ENCODE measurements at places on chromosomes 3 and 15.
A peak's percentile ranks its signal among the peaks of the same experiment; 100 is the strongest.

- DNase-seq, result no peak
Measured at GRCh38 chr15:91936927-91937326, 83.4 kb downstream of the SLCO3A1 start.

- DNase-seq, result peak; percentile 77
Measured at GRCh38 chr3:111732252-111732879, 126.7 kb upstream of the PHLDB2 start.

- no peak for DNase-seq
Measured at GRCh38 chr3:12933901-12934300, 92.5 kb upstream of the RPL32 start.

DNA sequence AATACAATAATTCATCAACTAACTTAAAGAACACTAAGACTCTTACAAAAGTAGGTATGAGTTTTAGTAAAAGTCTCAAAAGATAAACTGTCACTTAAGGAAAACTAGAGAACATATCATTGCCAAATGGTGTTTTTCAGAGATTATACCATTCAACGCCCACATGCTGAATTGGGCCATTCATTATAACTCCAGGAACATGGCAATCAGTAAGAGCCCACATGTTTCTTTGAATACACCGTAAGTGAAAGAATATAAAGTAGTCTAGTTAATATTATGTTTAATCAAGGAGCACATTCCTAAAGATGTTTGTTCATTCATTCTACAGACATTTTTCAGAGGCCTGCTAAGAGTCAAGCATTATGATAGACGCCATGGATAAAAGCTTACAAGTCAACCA is 22.9 kb downstream of the B3GNT5 start:
- no peak for DNase-seq

- no peak for DNase-seq
Measured at GRCh38 chr15:92971713-92972112, 71.6 kb downstream of the CHD2 start.

DNA sequence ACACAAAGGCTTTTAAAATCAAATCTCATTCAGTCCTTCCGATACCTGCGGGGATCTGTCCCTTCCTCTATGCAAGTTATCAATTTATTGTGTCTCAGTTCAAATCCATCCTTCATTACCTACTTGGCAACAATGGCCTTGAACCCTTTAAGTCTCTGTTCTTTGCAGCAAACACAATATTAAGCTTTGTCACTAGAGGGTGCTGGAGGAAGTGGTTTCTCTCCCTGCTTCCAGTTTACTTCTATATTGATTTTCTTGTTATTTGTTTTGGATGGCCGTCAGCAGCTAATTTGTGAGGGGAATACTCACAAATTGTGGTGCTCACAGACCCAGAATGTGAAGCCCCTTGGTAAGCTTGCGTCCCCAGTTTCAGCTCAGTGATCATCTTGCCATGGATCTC is 278.3 kb downstream of the FGF12 start:
- no peak for DNase-seq

- no peak for DNase-seq
Measured at GRCh38 chr3:43620831-43621655, 768 bp downstream of the ANO10 start.

GRCh38 chr3:6861625-6862000 is 698 bp downstream of the GRM7 start:
- DNase-seq, result no peak

- DNase-seq, result no peak
Measured at GRCh38 chr3:170002231-170002630, 35.6 kb upstream of the GPR160 start.

- DNase-seq, result no peak
Measured at GRCh38 chr15:56964182-56964581, 45.7 kb downstream of the TCF12 start.

- no peak for DNase-seq
Measured at GRCh38 chr3:172085557-172085895, 46.1 kb downstream of the FNDC3B start.

- no peak for DNase-seq
Measured at GRCh38 chr3:174540116-174540908, 318.8 kb upstream of the NAALADL2 start.

GRCh38 chr15:85489773-85490493 is 109.5 kb downstream of the AKAP13 start:
- peak; percentile 65 for DNase-seq

DNA sequence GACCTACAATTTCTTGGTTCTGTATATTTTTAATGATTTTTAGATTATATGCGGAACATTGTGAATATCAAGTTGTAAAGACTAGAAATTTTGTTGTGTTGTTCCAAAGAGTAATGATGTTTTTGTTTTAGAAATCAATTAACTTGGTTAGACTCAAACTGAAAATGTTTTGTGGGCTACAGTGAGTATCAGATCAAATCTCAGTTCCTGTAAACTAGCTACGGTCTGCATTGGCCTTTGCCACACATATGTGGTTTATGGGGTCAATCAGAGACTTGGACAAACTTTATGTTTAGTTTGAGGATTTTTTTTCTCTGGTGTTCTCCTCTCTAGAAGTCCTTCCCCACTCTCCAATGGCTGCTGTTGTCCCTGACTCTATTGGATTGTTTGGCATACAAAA is 308.0 kb upstream of the THRB start:
- no peak for DNase-seq

- DNase-seq, result no peak
Measured at GRCh38 chr3:56351537-56351936, 116.7 kb downstream of the ERC2 start.

DNA sequence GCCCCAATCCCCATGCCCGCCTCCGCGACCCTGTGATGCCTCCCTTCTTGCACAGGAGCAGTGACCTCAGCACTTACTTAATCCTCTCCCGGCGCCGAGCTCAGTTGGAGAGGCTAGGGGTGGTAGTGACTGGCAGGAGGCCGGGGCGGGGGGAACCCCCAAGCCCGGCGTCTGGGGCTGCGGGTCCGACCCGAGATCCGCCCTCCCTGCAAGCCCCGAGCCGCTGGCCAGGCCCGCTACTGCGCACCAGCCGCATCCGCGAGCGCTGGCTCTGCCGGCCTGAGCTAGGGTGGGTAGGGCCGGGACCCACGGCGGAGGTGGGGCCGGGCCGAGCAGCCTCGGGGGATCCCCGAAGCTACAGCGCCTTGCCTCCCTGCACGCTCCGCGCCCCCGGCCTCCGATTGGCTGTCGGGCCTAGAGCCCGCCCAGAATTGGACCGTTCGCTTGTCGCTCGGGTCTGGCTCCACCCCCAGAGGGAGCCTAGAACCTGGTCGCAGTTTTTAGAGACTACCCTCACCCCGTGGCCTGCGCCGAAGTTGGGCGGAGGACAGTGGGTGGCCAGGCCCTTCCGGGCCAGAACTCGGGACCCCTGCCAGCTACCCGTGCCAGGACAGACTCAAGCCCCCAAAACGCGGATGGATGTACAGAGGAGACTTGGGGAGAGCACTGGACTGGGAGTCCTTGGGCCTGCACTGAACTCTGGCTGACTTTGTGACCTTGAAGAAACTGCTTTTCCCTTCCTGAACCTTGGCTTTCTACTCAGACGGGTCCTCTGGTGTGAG is at the start of gene C3orf18:
TSS of gene C3orf18 (minus strand) at position 362 of the 782 bp plus-strand sequence. CDS start 2,048 bp downstream, outside the sequence.
- DNase-seq, result peak; percentile 4

GRCh38 chr15:94080416-94080815 is 150.9 kb upstream of the MCTP2 start:
- no peak for DNase-seq

GRCh38 chr15:35481992-35482391 is 64.0 kb downstream of the DPH6 start:
- peak; percentile 68 for DNase-seq

DNA sequence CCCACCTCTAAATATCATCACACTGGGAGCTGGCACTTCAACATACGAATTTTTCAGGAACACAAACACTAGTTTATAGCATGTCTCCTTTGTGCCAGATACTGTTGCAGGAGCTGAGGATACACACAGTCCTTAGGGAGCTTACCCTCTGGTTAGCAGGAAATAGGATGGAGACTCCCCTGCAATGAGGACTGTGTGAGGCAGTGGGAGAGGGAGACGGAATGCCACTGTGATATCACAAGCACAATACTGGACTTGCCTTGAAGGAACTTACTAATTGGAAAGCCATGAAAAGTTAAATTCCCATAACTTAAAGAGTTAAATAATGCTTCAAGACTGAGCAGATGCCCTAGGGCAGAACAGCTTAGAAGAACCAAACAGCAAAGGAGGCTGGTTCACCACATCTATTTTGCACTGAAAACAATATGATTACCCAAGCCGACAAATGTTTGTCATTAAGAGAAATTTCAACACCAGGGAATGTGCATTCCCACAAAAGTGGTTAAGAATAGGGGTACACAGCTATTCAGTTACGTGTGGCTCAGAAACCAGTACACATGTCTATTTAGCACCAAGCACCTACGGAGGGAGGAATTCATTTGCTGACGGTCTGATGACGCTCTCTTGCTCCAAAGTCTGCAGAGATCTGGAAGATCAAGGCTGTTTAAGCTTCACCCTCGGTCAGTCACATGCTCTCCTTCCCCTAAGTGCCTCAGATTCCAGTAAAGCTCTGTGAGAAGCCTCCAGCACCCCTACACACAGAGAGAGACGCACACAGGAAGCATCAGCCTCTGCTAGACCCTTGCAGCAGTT is 5.2 kb downstream of the TBC1D2B start:
- DNase-seq, result no peak

DNA sequence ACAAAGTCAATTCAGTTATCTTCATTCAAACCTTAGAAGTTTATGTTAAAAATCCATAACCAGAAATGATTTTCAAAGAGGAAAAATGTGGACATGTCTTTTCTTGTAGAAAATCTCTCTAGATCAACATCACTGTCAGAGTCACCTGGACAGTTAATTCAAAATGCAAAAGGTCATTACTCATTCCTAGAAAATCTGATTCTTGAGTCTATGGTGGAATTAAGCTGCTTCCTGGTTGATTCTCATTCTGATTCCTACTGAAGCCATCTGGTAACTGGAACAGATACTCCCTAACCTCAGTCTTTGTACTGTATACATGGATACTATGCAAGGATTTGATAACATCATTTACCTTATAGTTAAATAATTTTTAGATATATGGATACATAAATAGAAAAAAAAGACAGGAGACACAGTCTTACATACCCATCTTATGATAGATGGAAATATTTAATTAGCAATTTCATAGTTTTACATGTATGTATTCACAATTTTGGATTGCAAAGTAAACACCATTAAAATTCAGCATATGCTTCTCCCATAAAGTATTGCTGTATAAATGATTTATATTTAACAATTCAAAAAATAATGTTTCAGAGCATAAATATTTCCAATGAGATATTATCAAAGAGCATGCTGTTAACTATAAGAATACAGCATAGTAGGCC is 693.2 kb upstream of the CCDC54 start:
- DNase-seq, result no peak

DNA sequence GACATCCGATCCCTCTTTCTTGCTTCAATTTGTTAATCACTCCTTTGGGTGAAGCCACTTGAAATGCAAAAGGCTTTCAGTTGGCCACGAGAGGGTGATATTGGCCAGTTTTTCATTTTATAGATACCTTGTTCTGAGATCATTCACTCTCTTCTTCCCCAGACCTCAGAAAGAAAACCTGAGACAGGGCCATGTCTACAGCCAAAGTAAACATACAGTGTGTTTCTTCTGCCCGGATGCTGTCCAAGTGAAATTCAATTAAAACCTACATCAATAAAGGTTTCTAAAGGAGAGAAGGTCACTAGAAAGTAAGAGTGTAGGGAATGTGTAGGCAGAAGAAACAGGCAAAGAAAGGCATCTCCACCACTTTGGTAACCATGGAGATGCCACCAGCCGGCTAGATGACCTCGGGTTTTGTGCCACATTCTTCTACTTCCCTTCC is 39.5 kb upstream of the FMN1 start:
- DNase-seq, result peak; percentile 47

- no peak for DNase-seq
Measured at GRCh38 chr3:31848911-31849310, 132.2 kb downstream of the OSBPL10 start.

GRCh38 chr15:35874260-35874905 is 328.4 kb upstream of the DPH6 start:
- peak; percentile 77 for DNase-seq

DNA sequence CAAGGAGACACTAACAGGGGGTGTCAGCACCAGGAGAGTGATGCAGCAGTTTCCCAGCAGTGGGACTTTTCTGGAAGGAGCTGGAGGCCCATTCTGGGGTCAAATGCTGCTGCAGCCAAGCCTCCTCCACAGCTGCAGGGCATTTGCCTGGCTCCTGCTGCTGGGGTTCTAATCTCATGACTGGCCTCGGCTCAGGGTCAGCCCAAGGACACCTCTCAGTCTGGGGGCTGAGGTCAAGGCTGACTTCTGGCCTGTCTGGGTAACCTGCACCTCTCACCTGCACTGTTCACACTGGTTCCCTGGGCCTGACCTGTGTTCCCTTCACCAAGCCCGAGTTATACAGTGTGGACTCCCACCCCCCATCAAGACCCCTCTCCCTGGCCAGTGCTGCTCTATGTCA is 10.4 kb upstream of the C15orf39 start:
- DNase-seq, result no peak

GRCh38 chr15:97316362-97316761 is 644.1 kb upstream of the ARRDC4 start:
- DNase-seq, result no peak

DNA sequence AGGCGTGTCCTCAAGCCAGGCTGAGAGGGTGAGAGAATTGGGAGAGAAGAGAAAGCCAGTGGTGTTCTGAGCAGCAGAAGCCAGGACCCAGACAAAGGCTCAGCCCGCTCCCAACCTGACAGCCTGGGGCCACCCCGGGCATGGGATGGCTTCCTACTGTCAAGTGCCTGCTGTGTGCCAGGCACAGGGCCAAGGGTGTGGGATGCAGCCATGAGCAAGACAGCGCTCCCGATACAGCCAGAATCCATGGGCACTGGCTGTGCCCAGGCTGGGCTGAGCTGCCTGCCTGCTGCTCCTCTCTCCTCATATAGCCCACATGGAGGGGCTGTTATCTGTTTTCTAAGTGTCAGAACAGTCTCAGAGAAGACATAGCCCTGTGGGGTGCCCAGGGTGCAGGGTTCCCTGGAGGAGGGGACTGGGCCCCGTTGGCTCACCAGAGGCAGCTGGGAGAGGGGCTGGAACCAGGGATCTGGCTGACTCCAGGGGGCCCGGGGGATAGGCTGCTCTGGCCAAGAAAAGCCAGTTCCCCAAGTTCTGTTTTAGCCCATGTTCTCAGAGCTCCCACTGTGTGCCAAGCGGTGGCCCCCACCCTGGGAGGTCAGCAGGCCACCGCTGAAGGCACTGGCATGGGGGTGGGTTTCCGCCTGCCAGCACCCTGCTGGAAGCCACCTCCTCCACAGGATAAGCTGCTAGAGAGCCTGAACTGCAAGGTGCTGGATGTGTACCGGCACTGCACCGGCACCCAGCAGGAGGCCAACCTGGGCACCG is 39.0 kb downstream of the CFAP100 start:
- DNase-seq, result no peak

- no peak for DNase-seq
Measured at GRCh38 chr3:177932346-177932745, 603.9 kb upstream of the KCNMB2 start.

GRCh38 chr3:194475978-194476377 is 10.8 kb downstream of the ATP13A3 start:
- no peak for DNase-seq

Measured in RCC 7860 (cell line).